CD4-positive, alpha-beta T cell treated with Interleukin-17A for 1 hour (primary cell): ENCODE measurements at places on chromosomes 3 and 15.

GRCh38 chr3:93910097-93910496 lies 63.6 kb downstream of the PROS1 start:
- no peak for DNase-seq

DNA sequence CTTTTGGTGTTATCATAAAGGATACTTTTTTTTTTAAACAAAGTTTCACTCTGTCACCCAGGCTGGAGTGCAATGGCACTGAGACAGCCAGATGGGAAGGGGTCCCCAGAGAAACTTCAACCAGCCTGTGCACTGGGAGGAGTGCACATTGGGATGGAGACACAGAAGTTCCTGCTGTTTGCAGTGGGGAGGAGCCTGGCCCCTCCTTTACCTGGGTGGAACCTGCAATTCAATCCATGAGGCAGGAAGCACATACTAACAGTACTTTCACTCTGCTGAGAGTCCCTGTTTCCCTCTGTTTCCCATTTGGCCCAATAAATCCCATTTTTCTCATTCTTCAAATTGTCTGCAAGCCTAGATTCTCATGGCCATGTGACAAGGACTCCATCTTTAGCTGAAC lies 42.3 kb upstream of the LHFPL4 start:
- no peak for DNase-seq

DNA sequence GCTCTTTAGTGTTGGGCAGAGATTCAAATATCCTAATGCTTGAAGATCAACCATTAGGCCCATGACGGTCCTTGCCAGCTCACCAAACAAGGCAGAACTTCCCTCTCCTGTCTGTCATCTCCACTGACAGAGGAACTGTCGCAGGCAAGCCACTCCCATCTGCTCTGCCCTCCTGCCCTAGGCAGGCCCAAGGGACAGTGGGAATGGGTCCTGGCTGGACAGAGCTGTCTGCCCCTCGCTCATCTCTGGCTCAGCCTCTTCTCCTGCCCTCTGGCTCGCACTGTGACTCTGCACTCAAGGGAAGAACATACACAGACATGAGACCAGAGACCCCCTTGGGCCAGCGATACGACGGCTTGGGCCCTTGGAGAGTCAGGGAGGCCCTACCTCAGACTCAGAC lies 7.6 kb upstream of the MUSTN1 start:
- DNase-seq: no peak

GRCh38 chr3:17213102-17213501 lies 328.3 kb downstream of the PLCL2 start:
- DNase-seq: no peak

DNA sequence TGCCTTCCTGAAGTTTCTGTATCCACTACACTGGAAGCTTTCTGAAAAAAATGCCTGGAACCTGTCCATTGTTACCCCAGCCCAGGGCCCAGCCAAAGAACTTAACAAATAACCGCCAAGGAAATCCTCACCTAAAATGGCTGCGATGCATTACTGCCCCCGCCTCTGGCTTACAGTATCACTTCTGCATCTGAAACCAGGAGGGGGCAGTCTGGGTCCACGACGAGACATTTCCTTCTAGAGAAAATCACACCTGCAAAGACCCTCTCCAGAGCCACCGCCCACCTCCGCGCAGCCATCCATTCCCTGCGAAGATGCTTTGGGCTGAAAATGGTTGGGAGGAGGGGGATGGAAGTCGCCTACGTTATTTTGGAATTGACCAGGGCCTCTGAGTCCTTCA lies 22.4 kb upstream of the CELF6 start:
- peak; percentile 46 for DNase-seq

- DNase-seq: no peak
Observed at GRCh38 chr15:83422081-83422480, 25.1 kb upstream of the SH3GL3 start.

DNA sequence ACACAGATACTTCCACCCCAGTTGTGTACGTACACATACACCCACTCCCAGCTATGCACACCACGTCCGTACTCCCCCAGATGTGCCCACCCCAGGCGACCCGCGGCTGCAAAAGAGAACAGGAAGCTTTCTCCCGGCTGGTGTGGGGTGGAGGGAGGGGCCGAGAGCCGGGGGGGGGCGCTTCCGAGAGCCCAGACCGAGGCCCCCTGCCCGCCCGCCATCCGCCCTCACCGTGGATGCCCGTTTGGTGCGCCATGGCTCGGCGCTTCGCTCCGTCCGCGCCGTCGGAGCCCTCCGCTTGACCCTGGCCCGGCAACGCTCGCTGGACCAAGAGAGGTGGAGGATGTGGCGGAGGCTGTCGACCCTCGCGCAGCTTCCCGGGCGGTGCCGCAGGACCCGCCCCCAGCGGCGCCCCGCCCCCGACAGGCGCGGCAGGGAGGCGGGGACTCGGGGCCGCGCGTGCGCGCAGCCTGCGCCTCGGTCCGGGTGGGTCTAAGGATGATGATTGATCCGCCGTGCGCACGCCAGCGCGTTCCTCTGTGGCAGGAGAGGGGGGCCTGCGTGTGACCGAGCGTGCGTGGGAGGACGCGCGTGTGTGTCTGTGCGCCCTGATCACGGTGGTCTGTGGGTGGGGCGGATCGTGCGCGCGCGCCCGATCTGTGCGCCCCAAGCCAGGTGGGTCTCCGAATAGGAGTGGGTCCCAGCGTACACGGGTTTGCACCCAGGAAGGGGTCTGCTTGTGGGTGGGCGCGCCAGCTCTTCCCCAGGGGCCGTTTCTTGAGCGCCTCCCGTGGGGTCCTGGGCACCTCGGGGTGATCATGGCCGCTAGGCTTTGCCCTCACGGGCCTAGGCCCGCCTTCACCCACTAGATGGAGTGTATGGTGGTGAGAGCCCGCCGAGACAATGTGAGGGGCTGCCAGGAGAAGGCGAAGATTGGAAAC lies at the start of gene TWF2:
Gene TWF2 (minus strand): TSS at position 398 of the 941 bp plus-strand sequence. CDS start 142 bp downstream, at position 256.
- DNase-seq: peak; percentile 86

GRCh38 chr3:16478516-16478915 lies 35.0 kb downstream of the RFTN1 start:
- DNase-seq: no peak

DNA sequence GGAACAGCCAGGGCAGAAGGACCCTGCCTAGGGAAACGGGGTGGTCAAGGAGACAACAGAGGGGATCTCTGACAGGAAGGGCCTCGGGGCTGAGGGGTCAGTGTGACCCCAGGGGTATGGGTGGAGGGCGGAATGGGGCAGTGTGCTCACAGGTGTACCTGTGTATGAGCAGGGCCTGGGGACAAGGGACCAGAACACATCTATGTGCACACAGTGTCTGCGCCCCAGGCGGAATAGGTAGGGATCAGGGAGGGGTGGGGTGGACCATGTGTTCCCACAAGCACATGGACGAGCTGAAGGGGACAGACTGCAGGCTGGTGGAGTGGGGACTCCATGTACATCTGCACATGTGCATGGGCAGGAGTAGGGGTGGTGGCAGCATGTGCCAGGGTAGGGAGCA lies 5.0 kb upstream of the TLR9 start:
- no peak for DNase-seq

- DNase-seq: no peak
Observed at GRCh38 chr15:26126070-26126469, 262.9 kb upstream of the ATP10A start.

DNA sequence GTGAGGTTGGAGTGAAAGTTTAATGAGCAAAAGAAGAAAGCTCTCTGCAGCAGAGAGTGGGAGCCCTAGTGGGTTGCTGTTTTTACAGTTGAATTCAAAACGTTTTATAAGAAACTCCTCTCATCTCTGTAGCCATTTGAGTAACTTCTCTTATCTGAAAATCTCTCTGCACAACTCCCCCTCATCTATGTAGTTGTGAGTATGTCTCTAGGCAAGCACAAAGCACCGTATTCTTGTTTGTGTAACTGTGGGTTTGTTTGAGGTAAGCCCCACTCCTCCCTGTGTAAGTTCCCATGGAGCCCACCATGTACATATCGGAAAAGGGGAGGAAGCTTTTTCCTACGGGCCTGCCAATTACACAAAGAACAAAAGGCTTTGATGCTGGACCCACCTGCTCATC lies 56.5 kb upstream of the GOLGA6L2 start:
- DNase-seq: no peak

- no peak for DNase-seq
Observed at GRCh38 chr15:39697509-39697908, 85.1 kb downstream of the FSIP1 start.

- no peak for DNase-seq
Observed at GRCh38 chr15:35013370-35013769, 25.3 kb upstream of the ZNF770 start.

DNA sequence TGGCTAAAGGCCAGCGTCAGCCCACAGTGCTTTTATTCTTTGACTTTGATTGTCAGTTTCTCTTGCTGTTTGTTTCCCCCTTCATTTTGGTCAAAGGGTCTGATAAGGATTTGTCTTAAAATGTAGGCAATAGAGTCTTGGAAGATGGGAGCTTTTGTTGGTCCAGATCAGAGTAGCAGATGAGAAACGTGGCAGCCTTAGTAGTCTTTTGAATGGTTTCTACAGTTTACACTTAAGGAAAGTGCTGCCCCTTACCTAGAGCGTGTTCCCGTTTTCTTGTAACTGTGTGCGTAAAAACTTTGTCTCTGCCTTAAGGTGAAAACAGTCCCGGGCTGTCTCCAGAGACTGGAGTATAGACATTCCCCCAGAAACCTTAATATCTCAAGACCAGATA lies 630 bp downstream of the LXN start:
- DNase-seq: no peak

DNA sequence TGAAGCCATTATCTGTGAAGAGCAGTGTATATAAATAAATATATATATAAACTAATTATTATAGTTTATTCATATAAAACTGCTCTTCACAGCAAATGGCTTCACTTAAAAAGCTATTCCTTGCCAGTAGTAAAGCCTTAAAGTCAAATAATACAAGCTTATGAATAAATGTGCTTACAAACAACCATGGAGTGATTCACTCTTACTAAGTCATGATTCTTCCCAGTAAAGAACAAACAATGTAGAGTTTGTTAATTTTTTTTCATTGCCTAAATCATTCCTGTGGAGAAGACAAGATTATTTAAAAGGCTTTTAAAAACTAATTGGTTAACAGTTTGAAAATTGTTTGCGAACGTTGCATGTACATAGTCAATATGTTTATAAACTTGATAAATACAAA lies 140.7 kb downstream of the PLCH1 start:
- no peak for DNase-seq

DNA sequence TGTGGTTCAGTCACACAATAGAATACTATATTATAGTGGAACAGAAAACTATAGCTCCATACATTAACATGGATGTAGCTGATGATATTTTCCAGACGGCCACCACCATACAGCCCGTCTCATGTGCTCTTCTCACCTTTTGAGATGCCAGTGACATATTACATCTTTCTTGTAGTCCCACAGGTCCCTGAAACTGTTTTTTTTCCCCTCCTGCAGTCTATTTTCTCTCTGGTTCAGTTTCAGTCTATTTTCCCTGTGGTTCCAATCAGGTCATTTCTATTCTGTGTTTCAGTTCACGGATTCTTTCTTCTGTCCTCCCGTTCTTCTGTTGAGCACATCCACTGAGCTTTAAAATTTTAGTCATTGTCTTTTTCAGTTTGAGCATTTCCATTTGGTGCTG lies 72.2 kb downstream of the PPCDC start:
- DNase-seq: no peak

DNA sequence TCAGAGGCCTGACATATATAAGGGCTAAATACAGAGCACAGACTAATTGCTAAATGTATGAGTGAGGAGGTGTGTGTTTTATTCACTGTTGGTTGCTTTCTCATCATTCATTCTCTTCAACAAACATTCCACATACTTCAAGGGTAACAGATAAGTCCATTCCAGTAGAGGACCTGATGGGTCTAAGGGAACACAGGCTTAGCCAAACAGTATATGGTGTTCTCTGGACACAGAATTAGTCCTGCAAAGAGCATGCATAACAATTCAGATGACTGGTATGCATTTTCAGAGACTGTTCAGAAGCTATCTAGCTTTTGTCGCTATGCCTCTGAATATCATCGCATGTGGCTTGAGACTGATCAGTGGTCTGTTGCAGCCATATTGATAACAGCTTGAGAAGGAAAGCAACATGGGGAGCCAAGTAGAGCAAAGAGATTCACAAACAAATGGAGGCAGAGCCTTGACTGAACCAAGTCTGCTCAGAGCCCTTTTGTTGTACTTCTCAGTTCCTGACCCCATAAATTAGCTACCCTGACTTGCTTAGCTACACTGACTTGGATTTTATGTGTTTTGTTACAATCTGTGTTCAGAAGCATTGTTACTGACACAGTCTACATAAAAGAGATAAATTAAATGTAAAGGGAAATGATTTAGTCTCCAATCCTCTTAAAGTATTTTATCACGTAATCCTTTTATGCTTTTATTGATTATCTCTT lies 1178.7 kb downstream of the ROBO1 start:
- no peak for DNase-seq

GRCh38 chr3:151908399-151908798 lies 35.0 kb downstream of the SUCNR1 start:
- no peak for DNase-seq

DNA sequence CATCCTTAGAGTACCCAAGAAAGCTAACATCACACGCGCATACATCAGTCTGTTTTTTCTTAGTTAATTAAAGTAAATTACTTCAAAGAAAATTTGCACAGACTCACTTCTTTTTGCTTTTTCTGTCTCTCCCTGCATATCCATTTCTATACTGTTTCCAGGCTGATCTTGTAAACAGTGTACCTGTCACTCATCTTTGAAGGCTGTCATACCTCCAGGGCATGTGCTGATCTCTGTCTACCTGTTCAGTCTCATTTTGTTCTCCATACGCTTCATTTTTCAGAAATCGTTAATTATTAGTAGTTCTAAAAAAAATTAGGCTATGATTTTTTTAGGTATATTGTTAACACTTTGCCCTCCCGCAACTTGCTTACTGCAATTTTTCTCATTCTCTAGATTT lies 313.9 kb upstream of the ROBO2 start:
- no peak for DNase-seq

DNA sequence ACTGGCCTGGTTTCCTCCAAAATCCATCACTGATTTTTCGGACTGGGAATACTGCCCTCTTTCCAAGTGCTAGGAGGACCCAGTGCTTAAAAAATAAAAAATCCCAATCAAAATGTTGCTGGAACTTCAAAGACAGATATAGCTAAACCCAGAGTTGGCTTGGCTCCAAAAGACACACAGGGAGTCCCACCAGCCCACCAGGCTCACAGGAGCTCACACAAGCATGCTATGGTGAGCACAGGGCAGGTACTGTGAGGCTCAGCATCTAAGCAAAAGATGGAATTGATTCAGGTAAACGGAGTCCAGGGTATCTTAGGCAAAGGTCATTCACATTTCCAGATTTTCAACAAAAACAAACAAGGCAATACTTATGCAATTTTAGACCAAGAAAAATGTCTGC lies 3.7 kb downstream of the TRANK1 start:
- DNase-seq: no peak

GRCh38 chr3:196736670-196737374 lies 2.8 kb upstream of the PAK2 start:
- DNase-seq: no peak
